ENCODE measurements at places on chromosomes 7 and 10.

- no peak for DNase-seq
Observed at GRCh38 chr7:132125096-132125495, 451.2 kb downstream of the PLXNA4 start.

DNA sequence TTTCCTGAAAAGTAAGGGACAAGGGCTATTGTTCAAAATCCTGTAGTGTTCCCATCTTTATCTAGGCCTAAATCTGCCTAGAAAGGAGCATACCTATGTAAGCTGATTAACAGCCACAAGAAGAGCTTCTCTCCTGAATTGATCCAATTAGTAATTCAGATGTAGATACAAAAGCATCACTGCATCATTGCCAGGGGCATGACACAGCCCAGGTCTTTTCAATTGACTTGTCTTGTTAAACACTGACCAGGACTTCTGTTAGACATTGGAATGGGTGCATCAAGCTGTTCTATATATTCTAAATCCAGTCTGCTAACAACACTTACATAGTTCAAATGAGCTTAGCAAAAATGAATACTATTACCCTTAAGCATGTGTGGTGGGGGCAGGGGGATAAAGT lies 589.2 kb downstream of the INHBA start:
- no peak for DNase-seq

DNA sequence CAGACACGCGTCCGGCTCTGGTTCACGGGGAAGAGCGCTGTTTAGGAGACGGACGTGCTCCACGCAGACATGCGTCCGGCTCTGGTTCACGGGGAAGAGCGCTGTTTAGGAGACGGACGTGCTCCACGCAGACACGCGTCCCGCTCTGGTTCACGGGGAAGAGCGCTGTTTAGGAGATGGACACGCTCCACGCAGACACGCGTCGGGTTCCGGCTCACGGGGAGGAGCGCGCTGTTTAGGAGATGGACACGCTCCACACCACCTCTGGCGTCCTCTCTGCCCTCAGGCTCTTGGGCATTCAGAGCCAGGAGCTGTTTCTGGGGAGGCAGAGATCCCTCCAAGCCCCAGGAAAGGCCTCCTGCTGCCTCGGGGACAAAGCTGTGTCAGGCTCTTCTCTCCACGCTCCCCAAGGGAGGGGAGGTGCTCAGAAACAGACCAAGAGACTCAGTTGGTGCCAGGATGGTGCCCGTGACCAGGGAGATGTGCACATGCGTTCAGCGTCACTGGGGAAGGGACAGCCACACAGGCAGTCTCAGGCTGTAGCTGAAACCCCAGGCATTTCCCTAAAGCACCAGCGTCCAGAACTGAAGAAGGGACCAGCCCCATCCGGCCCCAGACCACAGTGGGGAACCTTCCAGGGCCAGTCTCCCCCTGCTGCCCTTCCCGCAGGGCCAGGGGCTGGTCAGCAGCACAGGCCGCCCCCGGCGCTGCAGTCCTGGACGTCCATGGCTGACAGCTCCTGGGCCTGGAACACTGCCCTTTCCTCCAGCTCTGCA lies 175.6 kb downstream of the ELFN1 start:
- DNase-seq = no peak

GRCh38 chr7:26420422-26421019 lies 128.9 kb downstream of the SNX10 start:
- no peak for DNase-seq

DNA sequence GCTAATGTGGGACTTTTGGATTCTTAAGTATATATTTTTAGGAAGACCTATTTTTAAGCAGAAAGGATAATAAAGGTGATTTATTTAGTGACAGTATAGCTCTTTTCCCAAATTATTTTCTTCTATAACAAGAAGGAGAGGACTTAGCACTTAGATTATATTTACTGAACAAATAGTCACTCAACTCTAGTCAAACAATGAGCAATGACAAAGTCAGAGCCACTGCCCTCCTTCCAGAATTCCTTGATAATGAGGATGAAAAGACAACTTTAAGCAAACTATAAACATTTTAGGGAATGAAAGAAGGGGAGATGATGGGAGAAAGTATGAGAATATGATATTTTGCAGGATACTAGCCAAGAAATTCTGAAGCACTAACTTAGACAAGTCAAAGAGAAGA lies 293.5 kb upstream of the YAE1 start:
- no peak for DNase-seq

DNA sequence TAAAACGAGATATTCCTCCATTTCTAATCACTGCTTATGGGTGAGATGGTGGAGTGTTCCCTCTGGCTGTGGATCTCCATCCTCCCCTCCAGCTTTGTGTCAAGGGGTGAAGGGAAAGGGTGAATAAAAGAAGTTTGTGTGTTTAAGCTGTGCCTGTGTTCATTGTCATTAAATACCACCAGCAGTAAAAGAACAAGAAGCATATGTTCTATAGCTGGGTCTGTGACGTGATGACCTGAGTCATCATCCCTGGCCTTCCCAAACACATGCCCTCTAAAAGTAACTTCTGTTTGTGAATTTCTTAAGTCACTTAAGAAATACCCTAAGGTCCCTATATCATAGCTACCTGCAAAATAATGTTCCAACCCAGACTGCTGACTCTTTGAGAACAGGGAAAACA lies 104.9 kb downstream of the PPP1R17 start:
- DNase-seq = no peak

GRCh38 chr7:46003896-46004875 lies 83.1 kb upstream of the IGFBP3 start:
- DNase-seq = no peak

- no peak for DNase-seq
Observed at GRCh38 chr10:76887223-76888010, 750.2 kb downstream of the KCNMA1 start.

DNA sequence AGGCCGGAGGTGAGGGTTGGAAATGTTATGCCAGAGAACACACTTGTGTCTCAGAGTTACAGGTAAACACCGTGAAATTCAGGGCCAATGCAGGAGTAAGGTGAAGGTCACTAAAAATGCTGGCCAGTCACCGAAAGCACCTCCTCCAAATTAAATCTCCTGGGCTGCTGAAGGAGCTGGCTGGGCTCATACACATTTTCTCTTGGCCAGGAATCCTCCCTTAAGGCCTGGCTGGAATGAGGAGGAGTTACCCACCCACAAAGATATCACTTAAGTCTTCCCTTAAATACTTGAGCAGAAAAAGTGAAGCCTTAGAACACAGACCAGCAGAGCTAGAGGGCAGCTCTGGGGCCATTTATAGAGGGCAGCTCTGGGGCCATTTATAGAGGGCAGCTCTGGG lies 46.3 kb downstream of the HTRA1 start:
- no peak for DNase-seq

DNA sequence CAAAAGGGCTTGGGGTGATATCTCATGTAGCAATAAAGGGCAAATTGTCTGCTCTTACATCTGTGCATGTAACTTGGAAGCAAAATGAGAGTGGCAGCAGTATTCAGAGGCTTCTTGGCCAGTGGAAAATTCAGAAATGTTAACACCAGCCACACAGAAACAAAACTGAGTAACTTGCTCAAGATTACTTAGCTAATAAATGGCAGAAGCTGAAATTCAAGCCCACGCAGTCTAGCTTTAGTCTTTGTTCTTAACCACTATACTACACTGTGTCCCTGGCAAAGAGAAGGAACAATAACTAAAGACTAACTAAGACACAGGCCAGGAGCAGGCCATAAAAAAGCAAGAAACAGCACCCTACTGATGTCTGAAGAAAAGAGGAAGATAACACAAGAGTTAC lies 185.9 kb upstream of the ASAH2 start:
- DNase-seq = no peak

- no peak for DNase-seq
Observed at GRCh38 chr10:126092366-126093215, 196.2 kb downstream of the FANK1 start.

DNA sequence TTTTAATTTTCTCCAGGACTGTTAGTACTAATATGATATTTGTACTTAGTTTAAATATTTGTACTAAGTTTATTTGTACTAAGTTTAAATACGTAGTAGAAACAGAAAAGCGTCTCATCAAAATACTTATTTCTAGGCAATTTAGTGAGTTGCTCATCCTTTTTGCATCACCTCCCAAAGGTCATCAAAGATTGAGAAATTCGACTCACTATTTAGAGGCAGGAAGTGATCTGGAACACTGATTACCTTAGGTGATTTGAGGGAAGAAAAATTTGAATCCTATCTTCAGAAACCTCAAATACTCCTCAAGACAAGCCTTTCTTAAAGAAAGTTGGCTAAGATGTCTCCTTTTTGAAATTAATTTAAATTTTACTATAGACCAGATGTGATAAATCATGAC lies 14.5 kb downstream of the WNT16 start:
- DNase-seq = no peak

- no peak for DNase-seq
Observed at GRCh38 chr10:70799124-70799523, 13.9 kb upstream of the TBATA start.

DNA sequence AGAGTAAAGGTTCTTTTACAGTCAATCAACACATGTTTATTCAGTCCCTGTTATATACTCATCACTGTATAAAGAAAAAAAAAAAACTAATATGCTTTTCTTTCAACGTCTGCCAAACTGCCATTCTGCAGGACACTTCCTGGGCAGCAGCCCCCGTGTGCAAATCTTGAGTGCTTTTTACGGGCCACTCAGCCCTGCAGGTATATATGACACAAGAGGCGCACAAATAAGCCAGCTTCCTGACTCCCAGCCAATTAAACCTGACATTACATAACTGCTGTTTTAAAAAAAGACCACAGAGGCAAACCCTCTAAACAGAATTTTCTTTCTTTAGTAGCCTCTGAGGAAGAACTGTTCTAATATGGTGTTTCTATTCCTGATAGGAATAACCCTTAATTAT lies 263.0 kb upstream of the NEBL start:
- DNase-seq = no peak

GRCh38 chr7:131016230-131016629 lies 282.2 kb upstream of the KLF14 start:
- DNase-seq = no peak

- DNase-seq = no peak
Observed at GRCh38 chr7:134533288-134533771, 6.0 kb downstream of the AKR1B10 start.

DNA sequence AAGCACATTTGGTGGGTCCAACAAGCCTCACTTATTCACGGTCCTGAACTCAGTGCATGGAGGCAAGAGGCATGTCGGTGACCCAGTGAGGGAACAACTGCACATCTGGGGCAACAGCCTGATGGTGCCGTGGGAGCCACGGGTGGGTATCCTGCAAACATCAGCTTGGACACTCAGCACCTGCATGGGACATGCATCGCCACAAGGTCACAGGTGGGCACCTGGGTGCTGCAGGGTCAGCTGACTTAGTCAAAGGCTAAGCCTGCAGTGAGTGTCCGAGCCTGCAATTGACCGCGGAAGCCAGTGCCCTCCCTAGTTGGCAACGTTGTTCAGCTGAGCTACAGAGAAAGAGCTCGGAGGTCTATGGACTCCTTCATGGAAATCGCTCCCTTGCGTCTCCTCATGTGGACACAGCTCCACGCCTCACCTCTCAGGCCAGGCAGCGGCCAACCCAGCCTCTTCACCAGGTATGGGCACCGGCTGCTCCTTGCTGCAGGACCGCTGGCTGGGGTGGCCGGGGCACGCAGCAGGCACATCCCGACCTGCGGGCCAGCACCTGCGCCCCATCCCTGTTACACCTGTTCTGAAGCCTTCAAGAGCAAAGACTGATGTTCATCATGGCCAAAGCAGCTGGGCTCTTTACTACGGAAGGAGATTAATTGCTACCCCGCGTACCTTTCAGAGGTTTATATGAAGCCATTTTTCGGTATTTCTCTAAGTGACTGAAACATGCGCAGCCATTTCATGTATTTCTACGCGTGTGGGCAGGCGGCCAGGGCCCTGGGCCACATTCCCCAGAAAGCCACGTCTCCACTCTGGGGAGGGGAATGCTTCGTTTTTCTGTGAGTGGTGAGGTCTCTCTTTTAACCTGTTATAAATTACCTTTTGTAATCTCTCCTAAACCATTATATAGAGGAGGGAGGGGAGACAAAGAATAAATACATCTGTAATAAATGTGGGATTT lies 380.7 kb downstream of the DNAJB6 start:
- no peak for DNase-seq

- DNase-seq = no peak
Observed at GRCh38 chr7:87474533-87475358, 734 bp downstream of the ABCB4 start.

DNA sequence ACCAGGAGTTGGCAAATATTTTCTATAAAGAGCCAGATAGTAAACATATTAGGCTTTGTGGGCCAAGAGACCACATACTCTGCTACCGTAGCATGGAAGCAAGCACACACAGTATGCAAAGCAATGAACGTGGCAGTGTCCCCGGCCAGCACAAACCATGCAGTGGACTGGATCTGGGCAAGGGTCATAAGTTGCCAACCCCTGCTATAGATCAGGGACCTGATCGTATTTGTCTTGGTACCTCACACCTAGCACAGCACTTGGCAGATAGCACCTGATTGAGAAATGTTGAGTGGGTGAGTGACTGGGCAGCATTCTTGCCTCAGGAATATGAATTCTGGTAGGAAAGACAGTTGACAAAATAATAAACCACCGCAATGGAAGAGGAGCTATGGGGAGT lies 331.9 kb downstream of the FGFR2 start:
- no peak for DNase-seq

DNA sequence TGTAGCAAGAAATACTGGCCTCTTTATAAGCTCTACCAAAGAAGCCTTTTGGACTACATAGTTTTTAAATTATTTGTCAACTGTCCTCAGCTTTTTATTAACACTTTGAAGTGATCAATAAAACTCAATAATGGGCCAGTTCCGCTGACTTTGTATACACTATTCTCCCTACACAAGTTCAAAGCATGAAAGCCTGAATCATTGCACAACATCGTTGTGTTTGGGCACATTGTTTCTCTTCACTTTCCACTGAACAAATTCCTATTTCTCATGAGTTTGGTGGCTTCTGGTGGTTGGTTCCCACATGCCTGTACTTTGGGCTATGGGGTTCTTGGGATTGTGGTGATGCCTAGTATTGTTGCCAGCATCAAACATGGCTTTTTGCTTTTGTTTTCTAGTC lies 561.8 kb upstream of the LRRN3 start:
- no peak for DNase-seq

DNA sequence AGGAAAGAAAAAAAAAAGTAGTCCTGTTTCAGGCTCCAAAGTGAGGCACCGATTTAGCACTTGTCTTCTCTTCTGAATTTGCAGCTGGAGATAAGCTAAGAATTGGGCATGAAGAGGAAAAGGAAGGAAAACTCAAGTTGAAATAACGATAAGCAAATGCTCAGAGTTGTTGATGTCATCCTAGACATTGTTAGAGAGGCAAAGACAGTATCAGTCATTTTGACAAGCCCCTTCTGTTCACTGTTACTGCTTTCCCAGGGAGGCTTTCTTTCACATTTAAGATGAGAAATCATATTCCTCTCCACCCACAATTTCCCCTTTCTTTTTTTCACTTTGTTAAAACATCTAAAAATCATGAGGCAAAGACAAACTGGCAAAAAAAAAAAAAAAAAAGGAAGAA lies 41.8 kb downstream of the SORCS1 start:
- DNase-seq = no peak

DNA sequence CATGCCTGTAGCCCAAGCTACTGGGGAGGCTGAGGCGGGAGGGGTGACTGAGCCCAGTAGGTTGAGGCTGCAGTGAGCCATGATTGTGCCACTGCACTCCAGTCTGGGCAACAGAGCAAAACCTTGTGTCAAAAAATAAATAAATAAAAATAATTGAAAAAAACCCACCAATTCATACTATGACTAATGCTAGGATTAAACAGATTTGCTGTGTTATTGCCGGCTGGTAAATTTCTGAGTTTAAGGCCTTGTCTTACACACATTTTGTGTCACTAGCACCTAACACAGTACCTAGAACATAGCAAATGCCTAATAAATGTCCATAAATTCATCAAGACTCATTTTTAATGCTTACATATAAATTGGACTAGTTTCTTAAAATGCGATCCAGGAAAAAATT lies 8.7 kb downstream of the ESYT2 start:
- no peak for DNase-seq

GRCh38 chr10:89479771-89480446 lies 55.5 kb downstream of the SLC16A12 start:
- no peak for DNase-seq

Data from T-helper 17 cell (primary cell).